ENCODE measurements at places on chromosomes 6 and 20. TPM values are rescaled to one million over a fixed set of nuclear protein-coding genes. Genes with fewer than 3 reads are reported as not detected.

GJA10 gene
- not detected for total RNA-seq

IFNGR1 gene
- total RNA-seq: 70.3 TPM

IDH3B gene
- 57.0 TPM for total RNA-seq

CPXM1 gene
- 0.65 TPM for total RNA-seq

BFSP1 gene
- total RNA-seq: 2.3 TPM

FBXO5 gene
- 6.7 TPM for total RNA-seq

CRIP3 gene
- total RNA-seq: not detected

HMGN3 gene
- total RNA-seq: 16.1 TPM

WFDC5 gene
- total RNA-seq: not detected

LINC00237 gene
- not detected for total RNA-seq

LY6G6C gene
- total RNA-seq: not detected

MYLK2 gene
- total RNA-seq: under 0.01 TPM

TRAPPC3L gene
- not detected for total RNA-seq

NMBR gene
- total RNA-seq: not detected

TASP1 gene
- total RNA-seq: 11.5 TPM

RAMACL gene
- 3.4 TPM for total RNA-seq

RNF182 gene
- 15.4 TPM for total RNA-seq

MAP3K4 gene
- total RNA-seq: 54.7 TPM

TSBP1 gene
- total RNA-seq: not detected

DNAH8 gene
- total RNA-seq: not detected

SCUBE3 gene
- total RNA-seq: 3.0 TPM

LRRC73 gene
- 0.16 TPM for total RNA-seq

LPIN3 gene
- total RNA-seq: 14.6 TPM

LIN28B gene
- total RNA-seq: not detected

ELOVL2 gene
- 0.65 TPM for total RNA-seq

BTBD3 gene
- total RNA-seq: 33.4 TPM

TRERF1 gene
- 10.2 TPM for total RNA-seq

OPRM1 gene
- not detected for total RNA-seq

SIM1 gene
- total RNA-seq: 10.7 TPM

MANEA gene
- total RNA-seq: 18.5 TPM

BHLHE23 gene
- total RNA-seq: not detected

CCM2L gene
- total RNA-seq: not detected

SULF2 gene
- total RNA-seq: 38.9 TPM

VNN1 gene
- not detected for total RNA-seq

CABLES2 gene
- 2.1 TPM for total RNA-seq

COL19A1 gene
- total RNA-seq: not detected

TSPO2 gene
- not detected for total RNA-seq

TCEA2 gene
- 24.0 TPM for total RNA-seq

GPANK1 gene
- 18.8 TPM for total RNA-seq

RHAG gene
- not detected for total RNA-seq

SIRPB1 gene
- not detected for total RNA-seq

MOCS1 gene
- 12.2 TPM for total RNA-seq

WFDC12 gene
- not detected for total RNA-seq

BPI gene
- not detected for total RNA-seq

VGLL2 gene
- total RNA-seq: not detected

CGAS gene
- 6.0 TPM for total RNA-seq

HLA-DRA gene
- 0.85 TPM for total RNA-seq

COL9A1 gene
- not detected for total RNA-seq

GRIK2 gene
- total RNA-seq: 1.5 TPM

HACE1 gene
- total RNA-seq: 19.7 TPM

KHDC1L gene
- 1.1 TPM for total RNA-seq

DPPA5 gene
- not detected for total RNA-seq

ZBP1 gene
- not detected for total RNA-seq

SLC17A2 gene
- not detected for total RNA-seq
